ENCODE measurements at places on chromosomes 7 and 10. TPM values are rescaled to one million over a fixed set of nuclear protein-coding genes. Genes with fewer than 3 reads are reported as not detected.
A peak's percentile ranks its signal among the peaks of the same experiment; 100 is the strongest.

- peak; percentile 68 for DNase-seq
Measured at GRCh38 chr7:7830122-7830878, 111.9 kb upstream of the RPA3 start.

DNA sequence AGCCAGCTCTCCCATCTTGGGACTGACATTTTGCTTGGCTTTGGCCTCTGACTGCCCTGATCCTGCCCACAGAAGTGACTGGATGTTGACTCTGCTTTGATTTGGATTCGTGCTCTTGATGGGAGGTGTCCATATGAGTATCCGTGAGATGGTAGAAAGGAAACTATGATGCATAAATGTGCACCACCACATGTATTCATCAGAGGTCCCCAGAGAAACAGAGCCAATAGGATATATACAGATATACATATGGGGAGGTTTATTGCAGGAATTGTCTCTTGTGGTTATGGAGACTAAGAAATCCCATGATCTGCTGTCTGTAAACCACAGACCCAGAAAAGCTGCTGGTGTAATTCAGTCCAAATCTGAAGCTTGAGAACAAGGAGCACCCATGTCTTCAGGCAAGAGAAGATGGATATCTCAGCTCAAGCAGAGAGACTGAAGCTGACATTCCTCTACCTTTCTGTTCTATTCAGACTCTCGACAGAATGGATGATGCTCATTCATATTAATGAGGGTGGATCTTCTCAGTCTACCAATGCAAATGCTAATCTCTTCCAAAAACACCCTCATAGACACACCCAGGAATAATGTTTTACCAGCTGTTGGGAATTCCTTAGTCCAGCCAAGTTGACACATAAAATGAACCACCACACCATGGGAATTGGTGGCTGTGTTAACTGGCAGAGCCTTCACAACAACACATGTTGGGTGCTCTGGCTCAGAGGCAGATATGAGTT lies 390.7 kb downstream of the CCSER2 start:
- no peak for DNase-seq

- DNase-seq = no peak
Measured at GRCh38 chr7:142797391-142798377, 26.9 kb downstream of the PRSS2 start.

Gene SHTN1
- 36.7 TPM for total RNA-seq

Gene STK31
- 1.0 TPM for total RNA-seq

Gene PALD1
- 15.5 TPM for total RNA-seq

Gene GDF10
- total RNA-seq = 0.52 TPM

Gene SUN3
- total RNA-seq = not detected

Gene CLDN4
- 201 TPM for total RNA-seq

DNA sequence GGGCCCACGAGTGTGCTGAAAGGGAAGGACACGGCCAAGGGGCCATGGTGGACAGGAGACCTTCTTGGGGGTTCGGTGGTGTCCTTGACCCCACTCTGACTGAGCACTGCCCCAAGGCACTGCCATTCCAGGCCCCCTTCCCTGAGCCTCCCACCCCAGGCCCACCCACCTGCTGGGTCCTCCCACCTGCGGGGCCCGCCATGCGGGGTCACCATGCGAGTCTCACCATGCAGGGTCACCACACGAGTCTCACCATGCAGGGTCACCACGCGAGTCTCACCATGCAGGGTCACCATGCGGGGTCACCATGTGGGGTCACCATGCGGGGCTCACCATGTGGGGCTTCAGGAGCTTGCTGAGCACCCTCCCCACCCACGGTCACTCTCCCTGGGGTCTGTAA lies 76.3 kb downstream of the LHPP start:
- DNase-seq = no peak

Gene LYZL2
- total RNA-seq = not detected

Gene CAMK1D
- 19.4 TPM for total RNA-seq

DNA sequence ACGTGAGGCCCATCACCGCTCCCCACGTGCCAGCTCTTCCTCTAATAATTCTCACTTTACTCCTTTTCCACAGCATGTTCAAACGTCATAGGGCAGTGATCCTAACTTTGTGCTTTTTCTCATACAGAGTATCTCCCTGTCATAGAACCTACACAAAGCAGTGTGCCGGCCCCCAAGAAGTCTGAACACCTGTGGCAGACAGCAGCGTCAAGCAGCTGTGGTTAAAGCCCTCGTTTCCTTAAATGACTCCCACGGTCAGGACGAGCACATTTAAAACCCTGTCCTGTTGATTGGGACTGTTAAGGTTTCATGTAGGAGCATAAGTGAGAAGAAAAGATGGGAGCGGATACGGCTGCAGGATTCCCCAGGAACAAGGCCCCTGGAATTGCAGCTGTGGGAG lies 267.2 kb downstream of the DIP2C start:
- no peak for DNase-seq

DNA sequence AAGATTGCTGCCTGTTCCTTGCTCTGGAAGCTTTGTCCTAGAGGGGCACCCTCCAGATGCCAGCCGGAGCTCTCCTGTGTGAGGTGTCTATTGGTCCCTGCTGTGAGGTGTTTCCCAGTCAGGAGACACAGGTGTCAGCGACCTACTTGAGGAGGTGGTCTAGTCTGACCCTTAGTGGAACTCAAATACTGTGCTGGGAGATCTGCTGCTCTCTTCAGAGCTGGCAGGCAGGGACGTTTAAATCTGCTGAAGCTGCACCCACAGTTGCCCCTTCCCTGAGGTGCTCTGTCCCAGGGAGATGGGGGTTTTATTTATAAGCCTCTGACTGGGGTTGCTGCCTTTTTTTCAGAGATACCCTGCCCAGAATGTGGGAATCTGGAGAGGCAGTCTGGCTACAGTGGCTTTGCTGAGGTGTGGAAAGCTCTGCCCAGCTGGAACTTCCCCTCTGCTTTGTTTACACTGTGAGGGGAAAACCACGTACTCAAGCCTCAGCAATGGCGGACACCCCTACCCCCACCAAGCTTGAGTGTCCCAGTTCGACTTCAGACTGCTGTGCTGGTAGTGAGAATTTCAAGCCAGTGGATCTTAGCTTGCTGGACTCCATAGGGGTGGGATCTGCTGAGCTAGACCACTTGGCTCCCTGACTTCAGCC lies 119.2 kb downstream of the PPP1R9A start:
- DNase-seq = no peak

DNA sequence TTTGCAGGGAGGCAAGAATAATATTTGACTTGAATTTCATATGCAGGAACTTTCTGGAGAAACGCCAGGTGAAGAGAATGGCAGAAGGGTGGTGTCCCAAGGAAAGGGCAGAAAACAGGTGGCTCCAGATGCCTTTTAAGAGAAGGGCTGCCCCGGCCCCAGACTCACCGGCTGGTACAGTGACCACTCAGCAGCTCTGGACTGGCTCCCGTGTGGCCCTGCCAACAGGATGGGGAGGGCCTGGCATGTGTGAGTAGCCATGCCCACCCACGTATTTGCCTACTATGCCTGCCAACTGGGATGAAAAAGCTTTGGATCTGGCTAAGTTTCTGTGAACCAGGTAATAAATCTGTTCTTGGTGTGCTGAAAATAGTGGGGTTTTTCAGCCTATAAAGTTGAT lies 159.5 kb downstream of the PRKAG2 start:
- no peak for DNase-seq

DNA sequence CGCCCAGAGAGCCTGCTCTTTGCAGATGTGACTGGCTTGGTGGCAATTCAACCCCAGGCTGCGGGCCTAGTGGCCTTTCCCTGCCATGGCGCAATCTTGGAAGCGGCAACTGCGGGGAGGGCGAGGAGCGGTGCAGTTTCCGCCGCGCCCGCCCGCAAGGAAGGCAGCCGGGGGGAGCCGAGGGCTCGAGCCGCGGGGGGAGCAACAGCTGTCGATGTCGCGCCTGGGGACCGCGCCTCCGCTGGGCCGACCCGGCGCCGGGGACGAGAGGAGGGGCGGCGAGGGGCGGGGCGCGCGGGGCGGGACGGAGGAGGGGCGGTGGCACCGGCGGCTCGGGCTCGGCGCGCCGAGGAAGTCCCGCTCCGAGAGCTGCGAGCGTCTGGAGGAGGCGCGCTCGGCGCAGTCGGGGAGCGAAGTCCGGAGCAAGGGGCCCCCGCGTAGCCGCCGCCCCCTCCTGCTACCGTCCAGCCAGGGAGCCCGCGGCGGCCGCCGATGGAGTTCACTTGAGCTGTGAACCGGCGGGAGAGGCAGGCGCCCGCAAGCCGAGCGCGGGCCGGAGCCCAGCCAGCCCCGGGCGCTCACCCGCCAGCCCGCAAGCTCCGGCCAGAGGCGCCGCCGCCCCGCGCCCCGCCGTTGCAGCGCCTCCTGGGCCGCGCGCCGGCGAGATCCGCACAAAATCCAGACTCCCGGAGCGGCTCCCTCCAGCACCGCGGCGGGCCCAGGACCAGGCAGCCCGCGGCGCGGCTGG lies 438.1 kb upstream of the GALNT17 start:
- DNase-seq = peak; percentile 78

Data from mucosa of gallbladder (tissue), 1 donor.